Skeletal muscle tissue (tissue), 5 donors: ENCODE measurements at places on chromosomes 7 and 10. TPM values are rescaled to one million over a fixed set of nuclear protein-coding genes. Genes with fewer than 3 reads are reported as not detected.

SEMA3E gene
- total RNA-seq, result 1.0 TPM

CYP2W1 gene
- total RNA-seq, result not detected

MAP3K8 gene
- total RNA-seq, result 16.7 TPM

CFAP69 gene
- total RNA-seq, result 2.6 TPM

CPXM2 gene
- 0.52 TPM for total RNA-seq

FAM20C gene
- total RNA-seq, result 14.6 TPM

GIMAP4 gene
- 25.6 TPM for total RNA-seq

ATXN7L1 gene
- 6.3 TPM for total RNA-seq

COBL gene
- total RNA-seq, result 53.2 TPM

NPSR1 gene
- total RNA-seq, result 1.6 TPM

SPDYE2 gene
- not detected for total RNA-seq

MET gene
- 26.1 TPM for total RNA-seq

LOXL4 gene
- 4.2 TPM for total RNA-seq

EIF5AL1 gene
- total RNA-seq, result under 0.01 TPM

MYL10 gene
- total RNA-seq, result 8.4 TPM

MCMBP gene
- total RNA-seq, result 35.5 TPM

TMEM60 gene
- total RNA-seq, result 11.0 TPM

NOD1 gene
- 13.0 TPM for total RNA-seq

ACBD5 gene
- total RNA-seq, result 15.7 TPM

CHAT gene
- not detected for total RNA-seq

FZD1 gene
- 11.5 TPM for total RNA-seq

ANLN gene
- 9.9 TPM for total RNA-seq

DDX21 gene
- 24.5 TPM for total RNA-seq

GET4 gene
- total RNA-seq, result 25.1 TPM

ODAD2 gene
- total RNA-seq, result 0.52 TPM

HOXA6 gene
- total RNA-seq, result 3.1 TPM

PAXIP1 gene
- total RNA-seq, result 7.8 TPM

SPDYE2B gene
- not detected for total RNA-seq

ENO4 gene
- total RNA-seq, result not detected

PAPOLB gene
- total RNA-seq, result under 0.01 TPM

ASAH2 gene
- total RNA-seq, result under 0.01 TPM

CARD11 gene
- 1.0 TPM for total RNA-seq

HOXA1 gene
- not detected for total RNA-seq

SAMD9 gene
- total RNA-seq, result 3.1 TPM

CPA2 gene
- 0.52 TPM for total RNA-seq
